ENCODE measurements at places on chromosomes 3 and 15. TPM values are rescaled to one million over a fixed set of nuclear protein-coding genes. Genes with fewer than 3 reads are reported as not detected.
A peak's percentile ranks its signal among the peaks of the same experiment; 100 is the strongest.

TRIM42 gene
- not detected for total RNA-seq

PRR20G gene
- not detected for total RNA-seq

SFMBT1 gene
- 25.6 TPM for total RNA-seq

PRRT3 gene
- 4.1 TPM for total RNA-seq

SNX22 gene
- 14.5 TPM for total RNA-seq

GUCA1C gene
- not detected for total RNA-seq

TBL1XR1 gene
- 358 TPM for total RNA-seq

ATG3 gene
- total RNA-seq, result 33.4 TPM

PP2D1 gene
- total RNA-seq, result not detected

DNA sequence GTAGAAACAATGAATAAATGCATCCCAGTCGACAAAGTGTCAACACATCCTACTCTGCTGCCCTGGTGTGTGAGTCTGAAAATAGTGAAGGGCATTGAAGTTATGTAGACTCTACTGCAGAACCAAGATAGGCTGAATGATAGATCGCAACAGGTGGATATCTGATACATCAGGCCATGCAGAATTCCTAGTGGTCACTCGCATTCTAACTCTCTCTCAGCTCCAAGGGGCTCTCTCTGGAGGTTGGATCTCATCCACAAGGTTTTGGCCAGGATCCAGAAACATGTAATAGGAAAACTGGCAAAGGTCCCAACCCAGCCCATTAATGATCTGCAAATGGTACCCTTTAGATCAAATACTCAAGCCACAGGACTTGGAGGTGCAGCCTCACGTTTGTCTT is 514.1 kb downstream of the MAGI1 start:
- no peak for DNase-seq

DNA sequence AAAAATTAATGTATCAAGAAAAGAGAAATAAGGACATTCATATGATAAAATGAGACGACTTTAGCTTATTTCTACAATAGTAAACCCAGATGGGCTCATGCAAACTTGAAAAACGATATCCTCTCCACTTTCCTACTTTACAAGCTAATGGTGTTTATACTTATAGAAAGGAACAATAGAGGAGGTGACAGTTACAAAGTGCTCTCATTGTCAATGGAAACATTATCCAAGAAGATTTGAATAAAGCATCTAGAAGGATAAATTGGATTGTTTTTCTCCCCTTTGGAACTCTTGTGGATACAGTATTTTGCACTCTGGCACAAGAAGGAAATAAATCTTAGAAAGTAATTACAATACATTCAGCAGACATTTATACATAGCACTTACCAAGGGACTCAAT is 20.2 kb upstream of the CCDC66 start:
- DNase-seq, result no peak

- peak; percentile 51 for DNase-seq
These were observed 29.6 kb downstream of the PSMD6 start for GRCh38 chr3:63993653-63994079.

- no peak for DNase-seq
These were observed 419.7 kb downstream of the FGF12 start for GRCh38 chr3:192307631-192308030.

- DNase-seq, result no peak
These were observed 7.4 kb downstream of the POC1A start for GRCh38 chr3:52146811-52147210.

GRCh38 chr3:12954891-12955650 is 113.7 kb upstream of the RPL32 start:
- DNase-seq, result peak; percentile 42

GRCh38 chr3:27573780-27574437 is 89.7 kb upstream of the SLC4A7 start:
- no peak for DNase-seq

Data from occipital lobe (tissue), 3 donors.